ENCODE measurements at places on chromosomes 11 and 22.

- no peak for DNase-seq
Observed at GRCh38 chr11:121268581-121268980, 24.0 kb upstream of the SC5D start.

- DNase-seq: no peak
Observed at GRCh38 chr11:78351193-78351592, 66.4 kb downstream of the GAB2 start.

DNA sequence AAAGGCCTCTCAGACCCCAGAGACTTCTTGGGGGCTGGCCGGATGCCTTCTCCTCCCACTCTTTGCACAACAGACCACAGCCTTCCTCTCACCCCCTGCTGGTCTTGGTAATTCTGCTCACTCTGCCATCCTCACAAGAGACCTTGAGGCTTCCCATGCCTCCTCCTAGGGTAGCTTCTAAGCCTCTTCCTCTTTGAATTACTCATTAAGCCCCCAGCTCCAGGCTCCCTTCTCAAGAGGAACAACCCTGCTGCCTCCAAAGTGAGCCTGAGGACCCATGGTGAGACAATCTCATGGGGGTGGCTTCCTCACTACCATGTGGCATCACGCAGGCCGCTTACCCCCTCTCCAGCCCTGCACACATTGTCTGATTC is 184.6 kb upstream of the SYT13 start:
- DNase-seq: no peak

DNA sequence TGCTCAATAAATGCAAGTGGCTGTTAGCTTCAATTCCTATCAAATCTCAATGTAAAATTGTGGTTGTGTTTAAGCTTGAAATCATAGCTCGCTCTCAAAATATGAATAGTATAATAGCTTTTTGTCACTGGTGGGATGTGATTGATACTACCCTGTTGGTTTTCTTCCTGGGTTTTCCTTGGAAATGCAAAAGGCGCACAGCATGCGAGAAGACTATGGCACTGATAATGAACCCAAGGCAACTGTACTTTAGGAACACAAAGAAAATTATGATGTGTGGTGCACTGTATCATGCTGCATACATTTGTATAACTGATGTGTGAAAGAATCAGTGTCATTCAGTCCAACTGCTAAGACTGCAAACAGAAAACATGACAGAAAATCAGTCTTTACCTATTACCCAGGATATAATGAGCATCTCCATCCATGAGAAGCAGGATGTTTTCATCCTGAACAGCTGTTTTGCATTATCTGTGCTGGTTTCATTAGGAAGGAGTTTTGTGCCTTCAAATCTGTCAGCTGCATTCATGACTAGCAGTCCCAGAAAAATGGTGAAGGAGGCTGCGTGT is 101.2 kb downstream of the TRPC6 start:
- no peak for DNase-seq

- no peak for DNase-seq
Observed at GRCh38 chr11:10696468-10697322, 3.1 kb upstream of the IRAG1 start.

GRCh38 chr22:19483481-19484244 is 3.9 kb downstream of the CDC45 start:
- no peak for DNase-seq

DNA sequence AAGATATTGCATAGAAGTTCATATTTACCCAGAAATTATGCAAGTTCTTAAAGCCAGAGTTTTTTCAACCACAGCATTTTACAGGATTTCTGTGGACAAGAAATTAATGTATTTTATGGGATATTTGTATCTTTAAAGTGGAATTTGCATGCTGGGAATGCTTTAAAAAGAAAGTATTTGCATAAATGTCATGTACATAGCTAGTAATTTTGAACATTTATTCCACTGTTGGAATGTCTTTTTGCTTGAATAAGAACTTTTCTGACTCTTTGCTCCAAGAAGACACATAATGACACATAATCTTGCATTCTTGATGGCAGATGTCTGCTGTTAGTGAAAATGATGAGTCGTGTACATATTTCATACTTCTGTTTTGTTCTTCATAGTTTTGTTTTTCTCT is 66.6 kb downstream of the ATXN10 start:
- no peak for DNase-seq

DNA sequence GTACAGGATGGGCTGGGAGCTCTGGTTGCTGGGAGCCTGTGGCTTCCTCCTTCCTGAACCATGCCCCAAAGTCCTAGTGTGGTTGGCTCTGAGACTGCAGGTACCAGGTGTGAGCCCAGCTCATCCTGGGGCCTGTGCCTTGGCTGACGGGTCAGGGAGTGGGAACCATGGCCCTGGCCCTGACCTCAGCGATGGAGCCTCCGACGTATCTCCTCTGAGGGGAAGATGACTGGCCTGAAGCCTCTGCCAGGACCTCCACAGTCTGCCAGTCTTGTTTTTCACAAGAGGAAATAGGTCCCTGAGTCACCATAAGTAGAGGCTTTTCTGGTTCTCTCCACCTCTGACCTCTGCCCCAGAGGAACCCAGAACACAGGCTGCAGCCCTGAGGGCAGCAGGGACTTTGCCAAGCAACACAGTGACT is 3.4 kb downstream of the RCE1 start:
- DNase-seq: no peak

GRCh38 chr22:47561115-47561675 is 798.7 kb downstream of the TBC1D22A start:
- no peak for DNase-seq

DNA sequence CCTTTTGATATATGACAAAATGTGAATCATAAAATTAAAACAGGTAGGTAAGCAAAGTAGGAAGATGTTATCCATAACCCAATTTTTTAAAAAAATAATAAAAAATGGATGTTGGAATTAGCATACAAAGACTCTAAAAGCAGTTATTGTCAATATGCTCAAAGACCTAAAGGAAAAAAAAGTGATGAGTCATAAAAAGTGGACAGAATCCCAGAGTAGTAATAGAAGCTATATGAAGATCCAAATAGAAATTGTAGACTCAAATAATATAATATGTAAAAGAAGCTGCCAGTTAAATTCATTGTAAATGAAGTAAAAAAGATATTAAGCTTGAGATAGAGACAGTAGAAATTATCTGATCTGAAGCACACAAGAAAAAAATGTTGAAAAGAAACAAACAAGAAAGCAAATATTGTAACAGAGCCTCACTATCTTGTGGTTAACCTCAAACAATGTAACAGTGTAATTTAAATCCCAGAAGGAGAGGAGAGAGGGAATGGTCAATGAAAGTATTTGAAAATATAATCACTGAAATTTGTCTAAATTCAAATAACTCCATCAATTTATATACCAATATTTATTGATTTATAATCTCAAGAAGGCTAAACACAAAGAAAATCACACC is 773.4 kb upstream of the RAG2 start:
- DNase-seq: no peak

- no peak for DNase-seq
Observed at GRCh38 chr22:27381960-27382742, 419.4 kb downstream of the MN1 start.

DNA sequence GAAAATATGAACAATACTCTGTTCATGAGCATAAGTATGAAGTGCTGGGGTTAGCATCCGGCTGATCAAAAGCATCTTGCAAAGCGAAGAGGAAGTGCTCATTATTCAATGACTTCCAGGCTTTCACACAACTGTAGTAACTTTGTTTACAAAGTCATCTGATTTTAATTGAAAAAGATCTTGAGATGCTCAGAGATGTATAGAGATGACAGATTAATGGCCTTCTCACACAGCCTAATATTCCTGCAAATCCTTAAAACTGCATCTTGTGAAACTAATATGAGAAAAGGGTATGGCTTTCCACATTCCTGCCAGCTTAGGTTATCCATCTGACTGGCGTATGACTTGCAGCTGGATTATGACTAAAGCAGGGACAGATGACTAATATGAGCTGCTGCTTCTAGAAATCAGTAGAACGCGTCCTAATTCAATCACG is 125.4 kb downstream of the CASP12 start:
- DNase-seq: no peak

DNA sequence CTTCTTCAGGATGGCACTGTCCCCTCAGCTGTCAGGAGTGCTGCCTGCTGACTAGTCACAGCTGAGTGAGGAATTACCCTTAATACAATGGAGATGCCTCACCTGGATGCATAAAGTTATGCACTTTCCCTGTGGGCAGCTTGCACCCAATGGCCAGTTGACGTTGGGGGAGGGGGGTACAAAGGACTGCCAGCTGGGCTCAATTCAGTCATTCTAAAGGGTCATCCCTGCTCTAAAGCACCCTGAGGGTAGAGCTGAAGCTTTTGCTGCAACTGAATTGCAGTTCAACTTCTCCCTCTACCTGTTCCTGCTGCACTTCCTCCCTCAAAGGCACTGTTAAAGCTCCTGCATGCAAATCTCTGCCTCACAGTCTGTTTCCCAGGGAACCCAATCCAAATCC is 147.8 kb upstream of the SESN3 start:
- no peak for DNase-seq

GRCh38 chr11:63673579-63673978 is 2.4 kb upstream of the ATL3 start:
- DNase-seq: no peak

DNA sequence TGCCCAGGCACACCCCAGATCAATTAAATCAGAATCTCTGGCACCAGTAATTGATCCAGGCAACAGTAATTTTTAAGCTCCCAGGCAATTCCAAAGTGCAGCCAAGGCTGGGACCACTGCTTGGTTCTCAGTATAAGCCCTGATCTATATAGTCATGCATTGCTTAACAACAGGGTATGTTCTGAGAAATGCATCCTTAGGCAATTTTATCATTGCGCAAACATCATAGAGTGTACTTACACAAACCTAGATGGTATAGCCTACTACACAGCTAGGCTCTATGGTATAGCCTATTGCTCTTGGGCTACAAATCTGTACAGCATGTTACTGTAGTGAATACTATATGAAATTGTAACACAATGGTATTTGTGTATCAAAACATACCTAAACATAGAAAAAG is 651 bp upstream of the C11orf42 start:
- DNase-seq: no peak

DNA sequence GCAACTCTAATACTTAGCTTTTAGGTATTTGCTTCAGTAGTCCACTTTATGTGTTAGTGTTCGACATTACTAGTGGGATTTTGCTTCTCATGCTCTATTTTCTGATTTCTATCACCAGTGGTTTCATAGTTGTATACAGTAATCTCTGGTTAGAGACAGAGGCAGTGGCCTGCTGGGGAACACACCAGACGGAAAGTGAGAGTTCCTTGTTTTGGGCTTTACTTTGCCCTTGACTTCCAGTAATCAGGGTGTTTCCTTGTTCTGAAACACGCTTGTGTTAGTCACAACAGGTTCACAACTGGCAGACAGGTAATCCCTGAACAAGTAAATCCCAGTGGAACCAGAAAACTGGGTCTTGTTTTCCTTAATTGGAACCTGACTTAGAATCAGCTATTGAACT is 56.0 kb downstream of the PACS1 start:
- no peak for DNase-seq

- peak; percentile 41 for DNase-seq
Observed at GRCh38 chr11:59556115-59556916, 45.0 kb downstream of the OR4D9 start.

DNA sequence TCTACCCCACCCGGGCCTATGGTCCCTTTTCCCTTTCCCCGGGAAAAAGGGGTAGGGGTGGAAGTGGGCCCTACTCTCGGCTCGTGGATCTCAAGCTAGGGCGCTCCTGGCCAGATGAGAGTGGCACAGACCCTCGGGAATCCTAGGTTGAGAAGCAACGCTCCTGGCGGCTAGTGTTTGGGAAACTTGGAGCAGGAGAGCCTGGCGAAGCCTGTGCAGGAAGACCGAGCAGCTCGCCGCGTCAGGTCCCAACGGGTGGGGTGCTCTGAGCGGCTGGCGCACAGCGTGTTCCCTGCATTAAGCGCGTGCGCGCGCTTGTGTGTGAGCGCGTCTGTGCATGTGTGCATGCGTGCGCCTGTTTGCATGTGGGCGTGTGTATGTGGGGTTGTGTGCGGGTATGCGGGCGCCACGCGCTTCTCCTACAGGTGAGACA is 7.1 kb upstream of the FLI1 start:
- DNase-seq: peak; percentile 48

DNA sequence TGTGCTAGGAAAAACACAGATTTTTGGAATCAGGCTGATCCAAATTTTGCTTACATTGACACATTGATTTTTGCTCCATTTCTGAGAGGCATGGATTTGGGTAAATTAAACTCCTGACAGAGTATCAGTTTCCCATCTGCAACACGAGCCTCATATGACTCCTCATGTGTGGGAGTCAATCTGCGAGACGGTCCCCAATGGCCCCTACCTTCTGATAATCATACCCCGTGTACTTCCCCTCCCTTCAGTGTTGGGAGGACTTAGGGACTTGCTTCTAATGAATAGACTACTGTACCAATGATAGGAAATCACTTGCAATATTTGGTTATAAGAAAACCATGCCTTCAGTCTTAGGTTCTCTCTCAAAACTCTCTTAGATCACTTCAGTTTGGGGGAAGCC is 302.7 kb downstream of the ETS1 start:
- no peak for DNase-seq

- no peak for DNase-seq
Observed at GRCh38 chr22:47372596-47373385, 610.3 kb downstream of the TBC1D22A start.

DNA sequence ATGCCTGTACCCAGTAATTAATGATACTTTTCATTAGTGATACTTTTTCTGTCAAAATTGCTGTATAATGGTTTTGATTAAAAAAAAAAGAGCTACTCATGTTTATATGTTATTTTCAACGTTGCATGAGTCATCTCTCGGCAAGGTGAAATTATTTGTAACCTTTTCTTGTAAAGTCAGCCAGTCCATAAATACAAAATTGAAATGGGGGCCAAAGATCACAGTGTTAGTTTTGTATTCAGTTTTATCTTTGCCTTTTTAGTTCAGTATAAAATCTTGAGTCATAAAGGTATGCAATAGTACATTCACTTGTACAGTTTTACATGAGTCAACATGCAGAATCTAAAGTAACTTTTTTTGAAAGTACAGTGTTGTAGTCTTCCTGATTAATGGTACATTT is 4.3 kb downstream of the ARHGEF12 start:
- no peak for DNase-seq

GRCh38 chr11:70397983-70398833 is at the start of gene CTTN:
TSS of gene CTTN (plus strand) at chr11:70398529. CDS start at chr11:70407298, 8,769 bp downstream.
- peak; percentile 55 for DNase-seq

- peak; percentile 25 for DNase-seq
Observed at GRCh38 chr22:46367707-46368191, 32.2 kb downstream of the TRMU start.

GRCh38 chr22:42960531-42961399 is 54.2 kb downstream of the PACSIN2 start:
- no peak for DNase-seq

DNA sequence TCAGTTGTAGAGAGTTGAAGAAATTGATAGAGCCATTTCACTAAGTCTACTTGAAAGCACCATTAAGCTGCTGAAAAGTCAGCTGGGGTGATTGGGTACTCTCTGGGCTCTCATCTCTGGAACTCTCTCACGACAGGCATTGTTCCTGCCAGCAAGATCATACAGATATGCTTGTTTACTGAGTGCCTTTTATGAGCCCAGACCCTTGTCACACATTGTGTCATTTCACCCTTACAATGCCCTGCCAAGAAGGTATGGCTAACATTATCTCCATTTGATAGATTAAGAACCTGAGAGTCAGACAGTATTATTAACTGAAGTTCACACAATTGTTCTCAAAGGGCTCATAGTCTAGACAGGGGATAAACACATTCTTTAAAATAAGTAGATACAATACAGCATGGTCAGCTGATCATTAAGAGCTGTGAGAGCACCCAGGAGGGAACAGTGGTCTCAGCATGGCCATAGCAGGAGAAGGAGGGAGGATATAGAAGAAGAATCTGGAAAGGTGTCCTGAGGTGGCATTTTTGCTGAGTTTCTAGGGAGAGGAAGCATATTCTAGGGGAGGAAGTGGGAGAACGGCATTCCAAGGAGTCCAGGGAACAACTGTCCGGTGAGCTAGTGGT is 580.5 kb downstream of the INSC start:
- DNase-seq: no peak

Data from activated naive CD4-positive, alpha-beta T cell (primary cell).